Tibial nerve (tissue), 4 donors: ENCODE measurements at places on chromosomes 11 and 22. TPM values are rescaled to one million over a fixed set of nuclear protein-coding genes. Genes with fewer than 3 reads are reported as not detected.
A peak's percentile ranks its signal among the peaks of the same experiment; 100 is the strongest.

The MUC2 gene
- not detected for total RNA-seq

The CREBZF gene
- 81.3 TPM for total RNA-seq

The PRG2 gene
- 0.39 TPM for total RNA-seq

The PLEKHA7 gene
- total RNA-seq = 56.7 TPM

GRCh38 chr11:73237471-73238290 is 19.6 kb downstream of the P2RY2 start:
- H3K36me3 ChIP-seq = no peaks in the 10 kb centered on the region
- H3K4me3 ChIP-seq = no peak overlapping the region
- no peak for DNase-seq

DNA sequence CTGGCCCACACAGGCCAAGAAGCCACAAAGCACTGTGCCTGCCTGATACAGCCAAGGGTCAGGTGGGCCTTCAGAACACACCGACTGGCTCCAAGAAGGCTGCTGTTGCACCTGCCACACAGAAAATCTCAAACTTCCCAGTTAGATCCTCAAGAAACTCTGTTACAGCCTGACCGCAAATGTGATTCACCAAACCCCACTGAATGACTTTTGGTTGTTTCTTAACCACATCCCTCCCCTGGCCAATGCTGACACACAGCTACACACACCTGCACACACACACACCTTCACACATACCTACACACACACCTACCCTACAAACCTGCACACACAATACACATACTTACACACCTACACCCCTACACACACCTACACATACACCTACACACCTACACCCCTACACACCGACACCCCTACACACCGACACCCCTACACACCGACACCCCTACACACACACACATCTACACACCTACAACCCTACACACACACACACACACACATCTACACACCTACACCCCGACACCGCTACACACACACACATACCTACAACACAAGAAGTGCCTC is 31.5 kb downstream of the CDKN1C start:
- H3K27me3 ChIP-seq = no peaks in the 10 kb centered on the region
- H3K27ac ChIP-seq = no peak overlapping the region
- no peaks in the 10 kb centered on the region for H3K4me1 ChIP-seq
- no peak overlapping the region for H3K4me3 ChIP-seq

- peaks cover 58% of the 10 kb centered on the region for H3K4me1 ChIP-seq
- no peaks in the 10 kb centered on the region for H3K36me3 ChIP-seq
- peak overlapping the region; percentile 92 for H3K27ac ChIP-seq
- H3K27me3 ChIP-seq = no peaks in the 10 kb centered on the region
Measured at GRCh38 chr11:19683862-19684491, 28.7 kb upstream of the NAV2 start.

DNA sequence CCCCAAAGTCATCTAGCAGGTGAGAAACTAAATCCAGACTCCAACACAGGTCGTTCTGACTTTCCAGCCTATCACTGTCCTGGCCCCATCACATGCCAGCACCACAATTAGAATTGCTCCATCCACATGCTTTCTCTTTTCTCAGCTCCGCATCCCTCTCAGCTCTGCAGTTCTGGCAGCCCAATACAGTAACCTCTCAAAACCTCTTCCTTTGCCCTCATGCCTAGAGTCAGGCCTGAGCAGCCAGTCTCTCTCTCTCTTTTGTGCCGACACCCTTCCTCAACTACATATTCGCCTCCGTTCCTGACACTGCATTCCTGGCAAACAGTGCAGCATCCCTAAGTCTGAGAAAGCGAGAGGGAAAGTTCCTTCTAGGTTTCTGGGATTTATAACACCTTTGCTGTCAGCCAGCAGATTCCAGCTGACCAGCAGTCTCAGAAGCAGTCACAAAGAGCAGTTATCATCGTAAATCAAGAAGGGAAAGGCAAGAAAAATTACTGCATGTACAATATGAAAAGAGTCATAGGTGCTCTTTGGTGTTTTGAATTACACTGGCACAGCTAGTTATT is 258.0 kb downstream of the FAT3 start:
- no peak overlapping the region for H3K27ac ChIP-seq
- no peaks in the 10 kb centered on the region for H3K36me3 ChIP-seq
- no peaks in the 10 kb centered on the region for H3K4me1 ChIP-seq
